ENCODE measurements at places on chromosomes 12 and 14. TPM values are rescaled to one million over a fixed set of nuclear protein-coding genes. Genes with fewer than 3 reads are reported as not detected.

DNA sequence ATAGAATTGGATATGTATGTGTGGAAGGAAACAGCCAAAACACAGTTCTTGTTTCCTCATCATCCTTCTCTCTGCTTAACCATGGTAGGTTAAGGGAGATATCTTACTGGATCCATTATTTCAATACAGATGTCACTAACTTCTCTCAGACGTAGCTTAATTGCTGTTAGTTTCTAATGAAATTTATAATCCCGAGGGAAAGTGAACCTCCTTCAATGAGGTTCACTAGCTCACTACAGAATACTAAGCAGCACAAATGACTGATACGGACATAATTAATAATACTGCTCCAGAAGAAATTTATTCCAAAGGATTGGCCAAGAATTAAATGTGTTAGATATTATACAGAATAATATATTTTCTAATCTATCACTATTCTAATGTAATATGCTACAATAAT lies 28.6 kb upstream of the PTPRO start:
- no peak overlapping the region for H3K4me3 ChIP-seq
- H3K27ac ChIP-seq, result no peak overlapping the region
- no peaks in the 10 kb centered on the region for H3K36me3 ChIP-seq

DNA sequence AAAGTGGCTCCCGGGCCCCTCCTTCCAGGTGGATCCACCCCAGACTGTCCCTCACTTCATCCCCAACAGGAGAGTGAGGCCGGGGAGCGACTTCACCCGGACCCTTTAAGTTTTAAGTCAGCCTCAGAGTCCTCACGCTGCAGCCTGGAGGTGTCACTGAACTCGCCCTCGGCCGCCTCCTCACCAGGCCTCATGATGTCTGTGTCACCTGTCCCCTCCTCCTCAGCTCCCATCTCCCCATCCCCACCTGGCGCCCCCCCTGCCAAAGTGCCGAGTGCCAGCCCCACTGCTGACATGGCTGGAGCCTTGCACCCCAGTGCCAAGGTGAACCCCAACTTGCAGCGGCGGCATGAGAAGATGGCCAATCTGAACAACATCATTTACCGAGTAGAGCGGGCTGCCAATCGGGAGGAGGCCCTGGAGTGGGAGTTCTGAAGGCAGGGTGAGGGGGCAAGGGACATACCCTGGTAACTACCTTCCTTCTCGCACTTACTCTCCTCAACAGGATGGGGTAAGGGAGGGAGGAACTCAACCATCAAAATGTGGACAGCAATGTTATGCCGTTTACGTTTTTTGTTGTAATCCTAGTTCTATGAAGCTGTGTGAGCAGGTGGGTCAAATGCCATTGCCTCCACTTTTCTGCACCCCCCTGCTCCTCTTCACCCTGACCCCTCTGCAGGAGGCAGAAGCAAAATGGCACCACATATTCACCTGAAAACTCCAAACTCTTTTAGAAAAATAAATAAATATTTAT lies 20.8 kb downstream of the PHETA1 start:
- H3K27me3 ChIP-seq, result no peaks in the 10 kb centered on the region
- DNase-seq, result no peak
- H3K4me3 ChIP-seq, result no peak overlapping the region
- no peak overlapping the region for H3K27ac ChIP-seq

TUNAR gene
- total RNA-seq, result not detected

GRCh38 chr14:98982986-98983385 lies 289.0 kb downstream of the BCL11B start:
- H3K27me3 ChIP-seq, result no peaks in the 10 kb centered on the region
- DNase-seq, result no peak
- H3K4me3 ChIP-seq, result no peak overlapping the region
- no peaks in the 10 kb centered on the region for H3K36me3 ChIP-seq

GRCh38 chr12:71876137-71876799 lies 36.7 kb downstream of the TBC1D15 start:
- no peaks in the 10 kb centered on the region for H3K27me3 ChIP-seq
- no peaks in the 10 kb centered on the region for H3K4me1 ChIP-seq
- DNase-seq, result no peak
- peaks cover 19% of the 10 kb centered on the region for H3K36me3 ChIP-seq

- H3K36me3 ChIP-seq, result no peaks in the 10 kb centered on the region
- no peak for DNase-seq
- no peaks in the 10 kb centered on the region for H3K4me1 ChIP-seq
- H3K27ac ChIP-seq, result no peak overlapping the region
Observed at GRCh38 chr12:113479590-113480335, 8.1 kb upstream of the LHX5 start.

GTF2A1 gene
- 47.9 TPM for total RNA-seq

DNA sequence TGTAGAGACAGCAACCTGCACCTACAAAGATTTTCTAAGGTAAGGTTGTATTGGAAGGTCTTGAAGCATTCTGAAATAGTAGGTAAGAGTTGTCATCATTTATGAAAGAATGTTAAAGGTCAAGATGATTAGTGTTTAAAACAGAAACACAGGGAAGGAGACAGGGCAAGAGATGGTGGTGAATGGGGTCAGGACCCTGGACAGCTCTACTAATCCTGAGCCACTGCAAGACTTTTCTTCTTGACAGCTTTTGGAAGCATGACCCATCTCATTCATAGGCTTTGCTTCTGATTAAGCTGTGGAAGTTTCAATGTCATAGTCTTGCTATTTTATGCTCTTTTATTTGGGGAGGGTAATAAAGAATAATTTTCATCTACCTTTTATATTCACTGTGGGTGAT lies 75.5 kb upstream of the CAND1 start:
- H3K4me3 ChIP-seq, result no peak overlapping the region
- H3K4me1 ChIP-seq, result no peaks in the 10 kb centered on the region
- no peak for DNase-seq
- no peaks in the 10 kb centered on the region for H3K27me3 ChIP-seq
- no peak overlapping the region for H3K27ac ChIP-seq
- H3K36me3 ChIP-seq, result no peaks in the 10 kb centered on the region

MSI1 gene
- 0.11 TPM for total RNA-seq

DNA sequence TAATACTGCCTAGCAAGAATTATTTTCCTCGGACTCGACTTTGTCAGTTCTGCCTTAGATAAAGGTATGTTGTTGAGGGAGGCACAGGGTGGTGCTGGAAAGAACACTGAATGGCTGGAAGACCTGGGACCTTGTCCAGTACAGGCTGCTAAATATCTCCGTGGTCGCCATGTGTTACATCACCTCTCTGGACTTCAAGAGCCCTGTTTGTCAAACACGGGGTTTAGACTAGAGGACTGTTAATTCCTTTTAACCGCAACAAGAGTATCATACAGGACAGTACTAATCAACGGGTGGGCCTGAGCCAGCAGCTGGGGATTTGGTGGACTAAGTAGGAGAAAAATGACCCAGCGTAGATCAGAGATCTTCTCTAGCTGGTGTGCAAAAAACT lies 476.3 kb downstream of the LRIG3 start:
- H3K36me3 ChIP-seq, result no peaks in the 10 kb centered on the region
- H3K4me1 ChIP-seq, result no peaks in the 10 kb centered on the region
- no peak overlapping the region for H3K4me3 ChIP-seq

- H3K4me1 ChIP-seq, result peaks cover 10% of the 10 kb centered on the region
- H3K36me3 ChIP-seq, result no peaks in the 10 kb centered on the region
- no peaks in the 10 kb centered on the region for H3K27me3 ChIP-seq
- DNase-seq, result no peak
- H3K4me3 ChIP-seq, result peak overlapping the region; percentile 79
Observed at GRCh38 chr14:39169541-39169900, 612 bp downstream of the TRAPPC6B start.

- H3K27ac ChIP-seq, result no peak overlapping the region
- no peak for DNase-seq
- H3K4me1 ChIP-seq, result no peaks in the 10 kb centered on the region
- no peak overlapping the region for H3K4me3 ChIP-seq
- no peaks in the 10 kb centered on the region for H3K27me3 ChIP-seq
Observed at GRCh38 chr14:32984241-32984930, 45.7 kb downstream of the NPAS3 start.

DNA sequence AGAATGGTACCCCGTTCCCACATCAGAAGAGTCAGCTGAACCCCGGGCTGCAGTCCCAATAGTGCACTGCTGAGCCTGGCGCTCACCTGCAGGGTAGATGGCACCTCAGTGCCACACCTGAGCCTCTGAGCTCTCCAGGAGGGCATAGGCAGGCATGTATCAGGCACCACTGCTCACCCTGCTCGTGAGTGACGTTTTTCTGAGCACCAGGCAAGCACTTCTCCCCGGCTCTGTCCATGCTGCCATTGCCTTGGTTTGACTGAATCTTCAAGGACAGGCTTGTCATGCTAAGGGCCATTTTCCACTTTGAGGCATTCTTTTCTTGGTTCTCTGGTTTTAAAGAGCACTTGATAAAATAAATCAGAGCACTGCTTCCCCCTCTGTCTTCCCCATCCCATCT lies 161.6 kb upstream of the PRMT8 start:
- no peaks in the 10 kb centered on the region for H3K27me3 ChIP-seq
- DNase-seq, result no peak
- H3K4me3 ChIP-seq, result no peak overlapping the region
- no peaks in the 10 kb centered on the region for H3K36me3 ChIP-seq
- H3K27ac ChIP-seq, result no peak overlapping the region

- peak overlapping the region; percentile 15 for H3K4me3 ChIP-seq
- no peak for DNase-seq
- peaks cover 4% of the 10 kb centered on the region for H3K4me1 ChIP-seq
Observed at GRCh38 chr14:54730156-54730961, 163.4 kb downstream of the SAMD4A start.

DNA sequence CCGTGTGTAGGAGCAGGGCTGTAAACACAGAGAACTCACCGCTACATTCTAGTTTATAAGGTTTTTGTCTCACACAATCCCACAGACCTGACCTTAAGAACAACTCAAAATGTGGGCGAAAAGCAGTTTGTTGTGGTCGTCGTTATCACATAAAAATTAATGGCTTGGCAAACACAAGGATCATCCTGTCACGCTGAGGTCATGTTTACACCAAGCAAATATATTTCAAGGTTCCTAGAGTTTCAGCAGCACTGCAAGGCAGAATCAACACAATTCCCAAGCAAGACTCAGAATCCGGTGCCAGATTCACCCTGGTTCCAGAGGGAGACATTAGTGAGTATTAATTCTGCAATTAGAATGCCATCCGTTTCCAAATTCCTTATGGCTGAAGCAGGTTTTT lies 30.1 kb upstream of the MAP1LC3B2 start:
- H3K4me3 ChIP-seq, result no peak overlapping the region
- no peak for DNase-seq
- H3K36me3 ChIP-seq, result no peaks in the 10 kb centered on the region
- H3K27me3 ChIP-seq, result no peaks in the 10 kb centered on the region
- H3K4me1 ChIP-seq, result peaks cover 32% of the 10 kb centered on the region
